ENCODE measurements at places on chromosomes 1 and 21.

GRCh38 chr1:100631015-100631551 is 88.5 kb upstream of the VCAM1 start:
- DNase-seq, result no peak

DNA sequence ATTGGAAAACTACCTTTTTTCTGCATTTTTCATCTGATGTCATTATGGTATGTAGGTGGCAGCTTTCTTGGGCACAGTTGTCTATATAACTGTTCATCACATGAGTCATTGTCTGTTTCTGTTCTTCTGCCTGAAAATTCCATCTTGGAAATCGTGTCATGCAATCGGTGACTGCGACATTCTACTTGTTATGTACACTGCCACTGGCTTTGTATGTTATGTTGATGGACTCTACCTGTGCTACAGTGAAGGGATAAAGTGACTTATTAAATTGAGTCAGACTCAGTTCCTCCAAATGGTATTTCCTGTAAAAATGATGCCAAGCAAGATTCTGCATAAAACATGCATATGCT is 8.6 kb downstream of the SMAP2 start:
- no peak for DNase-seq

GRCh38 chr1:7613851-7614205 is 157.3 kb upstream of the VAMP3 start:
- DNase-seq, result no peak

DNA sequence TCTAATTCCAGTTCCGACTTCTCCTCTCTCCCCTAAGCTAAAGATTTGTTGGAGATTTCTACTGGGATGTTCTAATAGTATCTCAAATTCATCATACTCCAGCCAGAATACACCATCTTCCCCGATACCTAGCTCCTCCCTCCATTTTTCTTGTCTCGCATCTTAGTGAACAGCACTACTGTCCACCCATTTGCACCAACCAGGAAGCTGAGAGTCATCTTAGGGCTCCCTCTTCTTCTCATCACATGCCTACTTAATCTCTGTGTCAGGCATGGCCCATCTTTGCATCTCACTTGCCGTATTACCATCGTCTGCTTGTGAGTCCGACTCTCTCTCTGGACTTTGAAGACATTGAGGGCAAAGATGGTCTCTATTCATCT is 3.5 kb upstream of the TRIM63 start:
- DNase-seq, result no peak

- DNase-seq, result peak; percentile 57
Measured at GRCh38 chr1:73593364-73593763, 604.6 kb downstream of the LRRIQ3 start.

DNA sequence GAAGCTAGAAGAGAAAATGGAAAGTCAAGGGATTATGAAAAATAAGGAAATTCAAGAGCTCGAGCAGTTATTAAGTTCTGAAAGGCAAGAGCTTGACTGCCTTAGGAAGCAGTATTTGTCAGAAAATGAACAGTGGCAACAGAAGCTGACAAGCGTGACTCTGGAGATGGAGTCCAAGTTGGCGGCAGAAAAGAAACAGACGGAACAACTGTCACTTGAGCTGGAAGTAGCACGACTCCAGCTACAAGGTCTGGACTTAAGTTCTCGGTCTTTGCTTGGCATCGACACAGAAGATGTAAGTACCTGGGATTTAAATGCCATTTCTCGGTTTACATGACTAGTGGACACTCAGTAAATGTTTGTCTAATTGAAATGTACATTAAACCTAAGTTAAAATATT is 40.0 kb downstream of the CENPF start:
- DNase-seq, result no peak

DNA sequence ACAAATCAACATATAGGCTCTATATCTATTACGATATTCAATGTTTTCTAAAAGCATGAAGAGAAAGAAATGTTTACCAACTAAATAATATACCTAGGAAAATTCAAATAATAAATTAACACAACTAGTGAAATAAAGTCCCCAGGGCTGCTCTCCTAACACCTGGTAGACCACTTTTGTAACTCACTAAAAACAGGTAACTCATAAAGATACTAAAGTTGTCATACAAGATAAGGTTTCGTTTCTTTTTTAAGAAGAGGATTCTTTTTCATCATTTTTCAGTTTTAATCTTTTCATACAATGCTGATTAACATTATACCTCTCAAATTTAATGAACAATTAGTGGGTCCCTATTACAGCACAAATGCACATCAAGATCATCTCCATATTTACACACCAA is 99.0 kb downstream of the ZZZ3 start:
- no peak for DNase-seq

DNA sequence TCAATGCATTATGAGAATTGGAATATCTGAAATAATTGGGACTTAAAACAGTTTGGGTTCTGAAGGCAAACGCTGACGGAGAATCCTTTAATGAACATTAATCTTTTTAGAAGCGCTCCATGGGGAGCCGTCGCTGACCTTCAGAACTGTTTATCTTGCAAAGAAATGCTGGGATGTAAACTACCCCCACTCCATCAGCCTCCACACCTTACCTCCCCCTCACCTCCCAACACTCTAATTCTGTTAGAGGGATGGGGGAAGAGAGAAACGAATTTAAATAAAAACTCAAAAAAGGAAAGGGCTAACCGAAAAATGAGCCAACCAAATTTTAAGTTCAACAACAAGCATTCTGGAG is 44.1 kb upstream of the DNAJC6 start:
- DNase-seq, result no peak

GRCh38 chr1:194024659-194025058 is 838.2 kb upstream of the B3GALT2 start:
- peak; percentile 79 for DNase-seq

- no peak for DNase-seq
Measured at GRCh38 chr1:71154429-71154828, 73.6 kb upstream of the ZRANB2 start.

- DNase-seq, result no peak
Measured at GRCh38 chr1:165857046-165857801, 29.8 kb downstream of the UCK2 start.

DNA sequence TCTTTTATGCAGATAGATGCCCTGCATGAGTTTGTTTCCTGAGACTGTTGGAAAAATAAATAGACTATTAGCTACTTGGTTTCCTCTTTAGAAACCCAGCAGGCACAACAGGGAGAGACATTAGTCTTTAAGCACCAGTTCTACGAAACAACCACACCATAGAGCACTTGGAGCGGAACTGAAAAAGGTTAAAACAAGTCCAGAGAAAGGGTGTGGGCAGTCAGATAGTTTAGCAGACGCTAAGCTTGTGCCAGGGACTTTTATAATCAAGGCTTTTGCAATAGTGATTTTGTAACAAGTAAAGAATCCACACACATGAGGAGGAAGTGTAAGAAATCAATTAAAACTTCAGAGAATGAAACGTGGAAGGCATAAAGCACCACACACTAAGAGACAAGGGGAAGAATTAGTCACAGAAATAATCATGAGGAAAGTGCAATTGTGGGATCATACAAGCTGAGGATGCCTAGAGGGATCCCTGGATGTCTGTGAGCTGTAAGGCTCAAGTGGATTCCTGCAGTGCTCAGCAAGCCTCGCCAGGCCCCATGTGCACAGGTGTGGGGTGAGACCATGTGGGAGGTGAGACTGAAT is 37.8 kb upstream of the TLR5 start:
- no peak for DNase-seq

- DNase-seq, result no peak
Measured at GRCh38 chr1:154145986-154146385, 8.9 kb downstream of the NUP210L start.

DNA sequence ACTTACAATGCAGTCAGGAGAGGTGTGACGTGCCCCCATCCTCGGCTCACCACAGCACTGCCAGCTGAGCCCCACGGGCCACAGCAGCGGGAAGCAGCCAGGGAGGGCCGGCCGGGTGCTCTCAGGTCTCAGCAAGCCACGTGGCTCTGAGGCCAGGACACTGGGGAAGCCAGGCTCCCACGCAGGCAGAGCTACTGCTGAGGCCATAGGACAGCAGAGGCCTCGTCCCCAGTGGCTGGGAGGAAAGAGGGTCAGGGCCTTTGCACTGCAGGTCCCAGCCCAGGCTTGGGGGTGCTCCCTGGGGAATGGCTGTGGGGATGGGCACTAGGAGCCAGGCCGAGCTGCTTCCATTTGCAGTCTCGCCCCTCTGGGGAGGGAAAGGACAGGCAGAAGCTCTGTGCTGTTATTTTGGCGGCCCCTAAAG is 5.8 kb downstream of the LRRC47 start:
- no peak for DNase-seq

DNA sequence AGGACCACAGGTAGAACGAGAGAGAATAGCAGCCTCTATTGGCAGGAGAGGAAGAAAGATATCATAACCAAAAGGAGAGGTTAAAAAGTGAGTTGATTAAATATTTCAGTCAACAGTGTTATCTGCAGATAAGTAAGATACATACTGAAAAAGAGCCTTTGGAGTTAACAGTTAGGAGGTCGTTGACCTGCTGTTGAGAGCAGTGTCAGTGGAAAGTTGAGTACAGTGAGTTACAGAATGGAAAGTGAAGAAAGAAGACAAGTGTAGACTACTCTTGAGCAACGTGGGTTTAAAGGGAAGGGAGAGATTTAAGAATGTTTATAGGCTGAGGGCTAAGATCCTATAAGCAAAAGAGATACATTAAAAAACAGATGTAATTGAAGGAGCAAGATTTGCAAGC is 30.2 kb downstream of the GNAT2 start:
- no peak for DNase-seq
